Stimulated activated CD4-positive, alpha-beta T cell treated with anti-CD3 and anti-CD28 coated beads, Interleukin-1b, Interleukin-23, amount 100 ng/mL, for 1 hour (primary cell): ENCODE measurements at places on chromosomes 11 and 22.

DNA sequence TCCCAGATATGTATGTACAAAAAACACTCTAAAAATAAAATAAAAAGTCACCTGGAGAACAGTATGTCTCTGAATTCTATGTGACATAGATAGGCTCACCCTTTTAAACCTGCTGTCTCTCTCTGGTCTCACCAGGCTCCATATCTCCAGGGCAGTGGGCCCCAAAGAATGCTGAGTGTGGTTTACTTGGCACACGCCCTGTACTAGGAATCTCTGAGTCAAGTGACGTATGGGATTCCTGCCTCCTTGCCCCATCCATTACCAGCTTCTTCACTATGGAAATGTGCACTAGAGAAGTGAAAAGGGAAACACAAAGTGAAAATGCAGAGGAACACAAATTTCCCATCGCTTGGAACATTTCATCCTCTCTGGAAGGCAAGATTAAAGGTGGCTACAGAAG, 722.2 kb upstream of the TENM4 start:
- no peak for DNase-seq

- no peak for DNase-seq
Measured at GRCh38 chr22:33654173-33654895, 265.9 kb downstream of the LARGE1 start.

GRCh38 chr11:64675450-64676260, 47.3 kb downstream of the NRXN2 start:
- no peak for DNase-seq

- no peak for DNase-seq
Measured at GRCh38 chr22:43273902-43274484, 69.2 kb downstream of the SCUBE1 start.

DNA sequence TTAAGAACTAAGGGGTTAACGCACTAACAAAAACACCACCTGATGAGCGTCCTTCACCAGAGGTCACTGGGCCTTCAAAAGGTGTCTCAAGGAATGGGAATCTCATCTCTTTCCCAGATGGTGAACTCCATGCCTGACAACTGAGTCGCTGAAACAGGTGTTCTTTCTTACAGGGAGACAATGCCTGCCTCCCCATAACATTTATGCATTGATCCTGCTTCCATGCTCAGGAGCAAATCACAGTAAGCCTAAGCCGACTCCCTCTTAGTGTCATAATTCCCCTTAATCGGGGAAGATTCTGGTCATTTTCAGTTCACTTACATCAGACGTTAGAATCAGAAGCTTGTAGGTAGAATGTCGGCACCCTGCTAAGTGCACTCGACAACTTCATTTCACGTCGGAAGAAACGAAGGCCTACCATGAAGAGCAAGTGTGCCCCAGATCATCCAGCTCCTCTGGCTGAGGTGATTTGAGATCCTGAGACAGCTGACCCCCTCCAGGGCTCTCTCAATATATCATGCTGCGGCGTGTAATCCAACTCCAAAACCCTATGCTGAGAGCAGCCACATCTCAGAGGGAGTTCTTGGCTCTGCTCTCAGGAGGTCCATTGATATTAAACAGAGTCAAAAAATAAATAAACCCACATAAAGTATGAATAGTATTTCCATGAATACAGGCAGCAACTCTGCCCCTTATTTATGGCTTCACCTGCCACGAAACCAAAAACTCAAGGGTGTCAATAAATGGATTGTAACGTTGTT, 163.1 kb downstream of the LARGE1 start:
- DNase-seq = no peak

GRCh38 chr22:43891360-43892182, at the start of gene PNPLA5:
PNPLA5 (minus strand) TSS chr22:43892013; CDS start chr22:43891880, 133 bp downstream.
- DNase-seq = no peak

DNA sequence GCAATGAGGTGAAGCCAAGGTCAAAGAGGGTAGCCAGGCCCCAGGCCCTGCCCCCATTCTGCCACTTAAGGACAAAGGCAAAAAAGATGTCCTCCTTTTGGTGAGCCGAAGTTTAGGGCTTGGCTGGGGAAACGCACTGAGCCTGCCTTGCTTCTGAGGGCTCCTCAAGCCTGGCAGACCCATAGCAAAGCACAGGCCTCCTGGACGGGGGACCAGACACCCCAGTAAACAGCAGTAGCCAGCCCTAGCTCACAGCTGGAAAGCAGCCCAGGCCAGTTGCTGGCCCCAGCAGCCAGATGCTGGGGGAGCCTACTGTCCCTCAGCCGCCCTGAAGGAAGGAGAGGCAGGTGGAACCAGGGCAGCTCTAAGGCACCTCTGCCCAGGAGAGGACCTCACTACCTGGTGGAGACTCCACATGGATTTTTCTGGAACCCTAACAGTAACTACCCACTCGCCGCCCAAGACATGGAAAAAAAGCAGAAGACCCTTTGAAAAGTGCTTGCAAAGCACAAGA, 3.8 kb upstream of the PYGM start:
- no peak for DNase-seq

GRCh38 chr11:30488304-30488998, 97.7 kb downstream of the MPPED2 start:
- DNase-seq = no peak

DNA sequence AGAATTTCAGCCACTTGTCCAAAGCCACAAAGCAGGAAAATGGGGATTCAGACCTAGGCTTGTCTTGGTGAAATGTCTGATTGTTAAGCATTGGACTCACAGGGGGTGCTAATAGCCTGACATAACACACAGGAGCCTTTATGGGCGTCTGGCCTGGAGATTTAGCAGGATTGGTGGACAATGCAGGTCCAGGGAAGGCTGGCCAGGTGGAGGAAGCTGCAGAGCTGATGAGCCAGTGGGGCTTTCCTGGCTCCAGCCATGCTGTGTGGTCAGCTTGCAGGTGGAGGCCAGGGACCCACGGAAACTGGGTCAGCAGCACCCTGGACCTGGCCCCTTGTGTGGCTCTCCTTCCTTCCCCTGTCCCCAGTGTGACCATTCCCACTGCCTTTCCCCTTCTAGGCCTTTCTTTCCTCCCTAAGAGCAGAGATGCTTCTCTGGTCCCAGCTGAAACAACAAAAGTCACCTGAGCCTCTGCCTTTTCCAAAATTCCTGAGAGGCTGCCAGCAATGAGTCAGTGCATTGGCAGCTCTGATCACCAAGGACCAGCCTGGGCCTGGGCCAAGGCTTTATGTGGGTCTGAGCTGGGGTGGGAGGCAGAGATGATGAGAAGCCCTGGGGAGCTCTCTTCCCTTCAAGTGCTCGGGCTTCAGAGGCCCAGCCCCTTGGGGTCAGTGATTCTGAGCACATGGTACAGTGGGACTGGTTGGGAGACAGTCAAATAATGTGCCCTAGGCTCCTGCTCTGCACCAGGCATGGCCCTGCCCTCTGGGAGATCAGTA, 85.2 kb downstream of the CCDC81 start:
- no peak for DNase-seq

DNA sequence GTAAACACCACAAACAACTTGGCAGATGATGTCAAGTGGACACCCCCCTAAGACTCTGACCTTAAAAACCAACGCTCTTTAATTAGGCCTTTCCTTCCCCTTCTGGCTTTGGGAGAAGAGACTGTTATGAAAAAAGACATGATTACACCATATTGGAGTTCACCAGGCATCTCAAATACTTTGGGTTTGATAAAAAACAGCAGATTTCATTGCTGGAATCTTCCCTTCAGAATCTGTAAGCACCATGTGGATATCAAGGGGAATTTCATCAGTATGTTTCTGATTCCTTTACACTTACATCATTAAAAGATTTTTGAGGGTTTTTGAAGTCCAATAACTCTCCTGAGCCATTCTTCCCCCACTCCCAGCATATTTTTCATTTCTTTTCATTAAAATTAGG, 85.6 kb downstream of the KIRREL3 start:
- no peak for DNase-seq

- no peak for DNase-seq
Measured at GRCh38 chr22:50416996-50417395, 57.8 kb downstream of the SBF1 start.
